Inflammatory macrophage treated with lipopolysaccharide for 4 hours (primary cell): ENCODE measurements at places on chromosomes 7 and 10.

GRCh38 chr10:98261436-98262277, 6.3 kb downstream of the LOXL4 start:
- DNase-seq = no peak

GRCh38 chr7:104883248-104883717, 130.7 kb upstream of the KMT2E start:
- DNase-seq = no peak

GRCh38 chr7:1667566-1668395, 2.3 kb upstream of the ELFN1 start:
- DNase-seq = no peak

GRCh38 chr10:76017733-76018433, 586.5 kb downstream of the LRMDA start:
- no peak for DNase-seq

DNA sequence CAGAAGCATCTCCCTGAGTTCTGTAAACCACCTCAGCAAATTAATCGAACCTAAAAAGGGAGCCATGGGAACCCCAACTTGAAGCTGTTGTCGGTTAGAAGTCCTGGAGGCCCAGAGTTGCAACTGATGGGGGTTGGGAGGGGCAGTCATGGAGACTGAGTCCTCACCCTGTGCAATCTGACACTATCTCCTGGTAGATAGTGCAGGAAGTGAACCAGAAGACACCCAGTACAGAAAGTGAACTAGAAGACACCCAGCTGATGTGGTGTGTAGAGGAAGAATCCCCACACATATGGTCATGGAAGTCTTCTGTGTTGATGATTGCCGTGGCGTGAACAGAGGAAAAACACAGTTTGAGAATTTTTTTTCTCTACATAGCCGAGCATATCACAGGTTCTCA, 58.8 kb upstream of the SRRM3 start:
- no peak for DNase-seq

GRCh38 chr10:92547676-92548075, 26.2 kb downstream of the IDE start:
- DNase-seq = no peak

DNA sequence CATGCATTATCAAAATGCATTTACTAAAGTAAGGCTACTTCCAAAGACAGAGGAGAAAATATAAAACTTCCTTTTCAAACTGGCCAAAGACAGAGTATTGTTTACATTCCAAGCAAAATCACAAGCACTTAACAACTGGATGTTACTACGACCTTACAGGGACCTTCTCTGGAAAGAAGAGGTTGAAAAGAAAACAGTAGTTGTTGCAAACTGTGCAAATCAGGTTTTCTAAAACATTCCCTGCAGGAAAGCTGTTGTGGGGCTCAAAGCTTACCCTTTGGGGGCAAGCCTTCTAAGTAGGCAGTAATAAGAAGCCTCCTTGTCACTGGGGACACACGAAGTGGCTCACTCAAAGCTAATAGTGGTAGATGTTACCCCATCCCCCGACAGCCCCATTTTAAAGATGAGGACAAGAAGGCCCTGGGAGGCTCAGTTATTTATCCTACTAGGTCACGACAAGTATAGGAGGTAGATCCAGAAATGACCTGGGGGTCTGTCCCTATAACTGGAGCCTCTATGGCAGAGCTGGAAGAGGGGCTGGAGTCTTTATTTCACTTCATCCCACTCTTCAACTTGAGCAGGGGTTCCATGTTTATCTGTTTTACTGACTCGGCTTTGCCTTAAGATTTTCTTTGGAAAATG, 46.6 kb downstream of the ATXN7L1 start:
- DNase-seq = no peak

DNA sequence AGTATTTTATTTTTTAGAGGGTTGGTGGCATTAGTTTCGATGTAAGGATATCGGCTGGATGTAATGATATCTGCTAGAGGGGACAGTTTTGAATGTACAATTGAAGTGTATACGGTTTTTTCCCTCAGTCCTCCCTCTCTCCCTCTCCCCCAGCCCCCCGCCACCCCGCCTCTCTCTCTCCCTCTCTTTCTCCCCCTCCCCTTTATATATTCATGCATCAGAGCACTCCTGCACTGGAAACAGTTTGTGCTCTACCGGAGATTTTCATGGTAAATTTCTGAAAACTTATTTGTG, 1.6 kb downstream of the GLCCI1 start:
- no peak for DNase-seq

DNA sequence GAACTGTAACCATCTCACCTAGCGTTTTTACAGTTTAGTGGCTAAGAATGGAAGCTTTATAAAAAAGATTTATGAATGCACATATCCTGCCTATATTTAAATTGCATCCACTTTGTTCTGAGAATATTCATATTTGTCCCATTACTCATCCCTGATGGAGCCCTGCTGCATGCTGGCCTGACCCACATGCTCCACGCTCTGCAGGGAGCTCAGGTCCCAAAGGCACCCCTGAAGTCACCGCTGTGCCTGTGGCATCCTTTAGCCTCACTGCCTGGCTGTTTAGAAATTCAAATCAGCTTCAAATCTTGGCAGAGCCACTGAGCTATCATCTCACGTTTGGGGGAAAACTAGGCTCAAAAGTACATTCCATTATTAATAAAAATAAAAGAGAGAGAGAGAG, 24.4 kb downstream of the C10orf90 start:
- DNase-seq = no peak

- no peak for DNase-seq
Measured at GRCh38 chr10:59354434-59354833, 7.9 kb downstream of the FAM13C start.

GRCh38 chr10:22368981-22369380, 23.7 kb downstream of the SPAG6 start:
- peak; percentile 1 for DNase-seq

DNA sequence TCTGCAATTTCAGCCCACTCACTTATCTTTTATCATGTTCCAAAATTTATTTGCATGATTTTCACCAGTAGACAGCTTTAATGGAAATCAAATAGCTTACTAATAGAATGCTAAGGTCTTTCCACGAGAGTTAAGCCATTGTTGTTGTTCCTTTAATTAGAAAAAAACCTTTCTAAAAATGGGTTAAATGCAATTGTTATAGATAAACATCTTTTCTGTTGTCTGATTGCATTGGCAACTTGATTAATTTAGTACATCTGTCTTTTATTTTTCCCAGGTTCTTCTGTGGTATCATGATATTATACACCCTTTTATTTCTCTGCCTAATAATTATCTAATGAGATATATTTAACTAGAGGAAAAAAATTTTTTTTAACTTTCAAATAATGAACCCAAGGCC, 487.6 kb upstream of the MBL2 start:
- DNase-seq = no peak

- no peak for DNase-seq
Measured at GRCh38 chr10:84783909-84784308, 455.5 kb downstream of the CCSER2 start.

- peak; percentile 90 for DNase-seq
Measured at GRCh38 chr7:157389951-157390730, 53.3 kb downstream of the DNAJB6 start.

DNA sequence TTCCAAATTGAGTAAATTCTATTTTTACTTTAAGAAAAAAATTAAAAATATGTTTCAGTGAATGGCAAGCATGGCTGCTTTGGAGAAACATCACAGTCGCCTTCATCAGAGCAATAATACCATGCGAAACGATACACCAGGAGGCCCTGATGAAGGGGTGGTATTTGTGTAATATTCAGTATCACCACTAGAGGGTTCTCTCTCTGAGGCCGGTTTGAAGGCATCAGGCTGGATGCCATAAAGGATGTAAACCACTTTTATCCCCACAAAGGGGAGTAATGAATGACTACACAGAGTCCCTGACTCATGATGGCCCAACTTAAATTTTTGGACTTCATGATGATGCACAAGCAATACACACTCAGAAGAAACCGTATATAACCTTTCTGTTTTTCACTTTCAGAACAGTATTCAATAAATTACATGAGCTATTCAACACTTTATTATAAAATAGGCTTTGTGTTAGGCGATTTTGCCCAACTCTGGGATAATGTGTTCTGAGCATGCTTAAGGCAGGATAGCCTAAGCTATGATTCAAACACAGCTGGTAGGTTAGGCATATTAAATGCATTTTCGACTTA, 95.5 kb downstream of the PPP1R17 start:
- peak; percentile 67 for DNase-seq

DNA sequence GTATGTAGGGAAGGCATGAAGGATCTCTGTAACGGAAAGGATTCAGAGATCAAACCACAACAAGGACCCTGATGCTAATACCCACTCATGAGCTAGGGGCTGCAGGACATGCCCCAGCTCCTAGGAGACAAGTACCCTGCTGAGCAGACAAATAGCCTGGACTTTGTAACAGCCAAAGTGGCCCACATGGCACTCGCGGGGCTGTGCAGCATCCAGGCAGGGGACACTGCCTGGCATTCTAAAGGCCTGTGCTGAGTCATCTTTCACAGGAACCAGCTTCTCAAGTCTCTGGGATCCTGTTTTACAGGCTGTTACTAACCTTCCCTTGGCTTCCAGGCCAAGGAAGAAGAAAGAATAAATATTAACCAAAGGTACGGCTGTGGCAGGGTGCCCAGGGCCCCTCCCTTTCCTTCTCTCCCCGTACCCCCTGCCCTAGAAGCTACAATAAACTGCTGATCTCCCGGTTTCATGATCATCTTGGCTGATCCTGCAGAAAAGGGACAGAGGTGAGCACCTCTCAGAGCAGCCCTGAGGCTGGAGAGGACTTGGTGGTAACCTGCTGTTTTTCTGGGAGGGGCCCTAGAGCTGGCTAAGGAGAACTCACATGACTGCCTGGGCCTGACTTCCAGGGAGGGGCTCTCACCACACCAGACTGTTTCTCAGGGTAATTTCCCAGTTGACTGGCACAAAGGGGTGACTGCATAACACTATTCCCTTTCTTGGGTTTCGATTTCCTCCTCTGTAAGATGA, 4.2 kb upstream of the RPEL1 start:
- peak; percentile 98 for DNase-seq

DNA sequence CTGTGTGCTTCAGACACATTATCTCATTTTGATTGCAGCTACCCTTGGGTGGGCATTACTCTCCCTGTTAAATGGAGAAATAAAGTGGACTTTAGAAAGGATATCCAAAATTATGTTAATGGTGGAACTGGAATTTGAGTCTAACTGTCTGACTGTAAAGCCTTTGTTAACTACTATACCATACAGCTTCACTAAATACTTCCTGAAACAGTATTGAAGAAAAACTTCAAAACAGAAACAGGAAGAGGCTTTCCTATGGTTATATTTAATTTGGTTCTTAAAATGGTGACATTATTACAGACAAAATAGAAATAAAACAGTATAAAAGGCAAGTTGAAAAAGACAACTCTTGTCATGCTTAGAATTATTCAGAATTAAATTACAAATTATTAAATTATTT, 25.0 kb downstream of the SPAG6 start:
- DNase-seq = peak; percentile 49

DNA sequence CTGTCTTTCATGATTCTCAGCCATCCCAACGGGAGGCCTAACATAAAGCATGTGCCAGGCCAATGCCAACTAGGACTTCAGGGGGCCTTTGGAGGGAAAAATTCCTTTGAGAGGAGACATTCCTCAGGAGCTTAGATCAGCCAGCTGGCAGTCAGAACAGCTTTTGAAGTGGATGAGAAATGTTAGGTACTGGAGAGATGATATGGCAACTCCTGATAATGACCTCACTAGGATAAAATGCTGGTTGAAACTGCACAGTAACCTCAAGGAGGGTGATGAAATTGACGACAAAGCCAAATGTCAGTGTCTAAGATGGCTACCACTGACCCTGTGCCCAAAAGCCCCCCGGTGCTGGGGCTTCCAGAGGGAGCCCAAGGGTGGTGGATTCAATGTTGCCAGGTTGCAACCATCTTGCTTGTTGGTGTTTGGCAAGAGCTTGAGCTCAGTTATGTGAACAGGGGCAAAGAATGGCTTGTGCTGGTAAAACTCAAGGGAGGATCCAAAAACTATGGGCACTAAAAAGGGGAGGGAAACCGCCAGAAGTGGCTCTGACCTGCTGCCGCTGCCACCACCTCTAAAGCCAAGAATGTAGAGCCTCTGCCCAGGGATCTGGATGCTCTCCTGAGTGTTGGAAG, 121.2 kb downstream of the UBE2H start:
- DNase-seq = no peak

DNA sequence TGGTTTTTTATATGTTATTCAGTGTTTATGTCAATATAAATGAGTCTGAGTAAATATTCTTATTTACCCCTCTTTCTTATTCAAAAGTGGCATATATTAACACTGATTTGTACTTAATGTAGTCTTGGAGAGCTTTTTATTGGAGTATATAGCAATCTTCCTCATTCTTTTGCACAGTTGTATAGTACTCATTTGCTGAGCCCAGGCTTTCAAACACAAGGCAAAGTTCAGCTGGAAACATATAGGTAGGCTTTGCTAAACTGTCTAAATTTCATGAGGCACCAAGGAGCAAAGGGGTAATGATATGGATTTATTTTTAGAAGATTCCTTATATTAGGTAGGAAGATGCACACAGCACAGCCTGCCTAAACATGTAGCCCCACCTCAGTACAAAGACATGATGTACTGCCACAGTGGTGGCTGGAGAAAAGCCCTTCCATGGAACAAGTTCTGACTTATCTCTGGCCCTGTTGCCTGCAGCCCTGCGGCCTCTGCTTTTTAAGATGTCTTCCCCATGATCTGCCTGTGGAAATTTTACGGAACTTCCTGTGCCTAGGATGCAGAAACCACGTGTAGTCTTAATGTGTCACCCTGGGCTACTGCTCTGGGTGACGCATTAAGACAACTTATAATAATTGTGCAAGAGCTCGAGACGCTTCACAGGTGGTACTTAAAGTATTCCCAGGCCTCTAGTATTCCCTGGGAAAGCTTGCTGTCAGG, 9.6 kb upstream of the PDCD4 start:
- peak; percentile 96 for DNase-seq

GRCh38 chr10:117159390-117159789, 21.3 kb upstream of the VAX1 start:
- DNase-seq = no peak

GRCh38 chr7:158355456-158356065, 232.1 kb downstream of the PTPRN2 start:
- DNase-seq = no peak

DNA sequence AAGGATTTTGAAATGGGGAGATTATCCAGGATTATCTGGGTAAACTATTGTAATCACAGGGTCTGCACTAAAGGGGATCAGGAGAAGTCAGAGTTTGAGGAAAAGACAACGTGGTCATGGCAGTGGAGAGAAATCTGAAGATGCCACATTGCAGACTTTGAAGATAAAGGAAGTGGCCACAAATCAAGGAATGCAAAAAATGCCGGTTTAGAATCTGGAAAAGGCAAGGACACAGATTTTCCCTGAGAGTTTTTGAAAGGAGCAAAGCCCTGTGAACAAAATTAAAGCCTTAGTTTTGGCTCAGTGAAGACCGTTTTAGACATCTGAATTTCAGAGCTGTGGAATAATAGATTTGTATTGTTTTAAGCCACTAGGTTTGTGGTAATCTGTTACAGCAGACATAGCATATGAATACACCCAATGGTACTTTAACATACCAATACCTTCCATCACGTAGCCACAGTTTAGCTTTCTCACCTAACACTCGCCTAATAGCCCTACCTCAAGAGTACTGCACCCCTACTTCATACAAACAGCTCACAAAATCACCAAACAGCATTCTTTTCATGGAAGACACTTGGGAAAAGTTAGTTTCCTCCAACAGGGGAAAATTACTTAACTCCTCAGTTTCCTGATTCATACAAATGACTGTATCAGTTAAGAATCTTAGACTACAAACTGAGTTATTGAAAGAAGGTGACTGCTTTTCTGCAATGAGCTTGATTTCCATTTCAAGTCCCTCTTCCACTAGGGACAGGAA, 446.5 kb downstream of the INHBA start:
- DNase-seq = no peak

- no peak for DNase-seq
Measured at GRCh38 chr7:22333680-22334141, 23.2 kb downstream of the RAPGEF5 start.
